ENCODE measurements at places on chromosomes 11 and 22. TPM values are rescaled to one million over a fixed set of nuclear protein-coding genes. Genes with fewer than 3 reads are reported as not detected.

GRCh38 chr11:126704096-126704495, 296.5 kb downstream of the KIRREL3 start:
- no peak for DNase-seq
- no peak overlapping the region for H3K27ac ChIP-seq
- H3K36me3 ChIP-seq = no peaks in the 10 kb centered on the region
- no peak overlapping the region for H3K4me3 ChIP-seq
- H3K4me1 ChIP-seq = no peaks in the 10 kb centered on the region
- H3K27me3 ChIP-seq = no peaks in the 10 kb centered on the region

OR6T1 gene
- total RNA-seq = not detected

DNA sequence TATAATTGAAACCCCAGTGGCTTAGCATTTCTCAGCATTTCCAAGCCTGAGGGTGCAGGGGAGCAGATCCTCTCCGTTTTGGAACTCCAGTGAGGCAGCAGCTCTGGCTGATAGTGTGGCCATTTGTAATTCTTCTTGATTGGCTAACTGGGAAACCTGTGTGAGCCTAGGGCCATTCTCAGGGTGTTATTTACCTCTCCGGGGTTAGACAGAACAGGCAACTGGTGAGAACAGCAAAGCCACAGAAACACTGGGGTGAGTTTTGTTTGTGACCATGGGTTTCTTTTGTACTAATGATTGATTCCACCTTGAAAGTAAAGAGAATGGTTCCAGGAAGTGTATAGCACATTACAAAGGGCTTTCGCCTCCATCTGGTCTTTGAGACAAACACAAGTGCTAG, 2.4 kb upstream of the OR4X2 start:
- H3K36me3 ChIP-seq = no peaks in the 10 kb centered on the region
- DNase-seq = no peak
- H3K4me3 ChIP-seq = no peak overlapping the region

OR52K1 gene
- not detected for total RNA-seq

DNA sequence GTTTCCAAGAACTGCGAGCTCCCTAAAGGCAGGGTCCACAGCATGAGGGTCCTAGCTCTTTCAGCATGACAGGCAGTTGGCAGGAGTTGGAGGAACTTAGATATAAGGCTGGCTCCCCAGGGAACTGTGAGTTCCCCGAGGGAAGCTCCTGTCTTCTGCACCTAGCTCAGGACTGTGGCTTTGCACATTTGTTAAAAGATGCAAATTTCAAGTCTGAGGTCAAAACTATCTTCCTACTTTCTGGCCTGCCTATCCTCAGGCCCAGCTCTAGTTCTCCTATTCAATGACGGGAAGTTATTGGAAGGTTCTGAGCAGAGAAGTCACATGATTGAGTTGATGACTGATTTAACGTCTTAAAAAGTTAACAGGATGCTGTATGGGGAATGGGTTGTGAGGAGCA, 11.7 kb upstream of the UCP3 start:
- DNase-seq = no peak
- peak overlapping the region; percentile 91 for H3K27ac ChIP-seq
- peaks cover 6% of the 10 kb centered on the region for H3K36me3 ChIP-seq
- H3K4me3 ChIP-seq = no peak overlapping the region

DNA sequence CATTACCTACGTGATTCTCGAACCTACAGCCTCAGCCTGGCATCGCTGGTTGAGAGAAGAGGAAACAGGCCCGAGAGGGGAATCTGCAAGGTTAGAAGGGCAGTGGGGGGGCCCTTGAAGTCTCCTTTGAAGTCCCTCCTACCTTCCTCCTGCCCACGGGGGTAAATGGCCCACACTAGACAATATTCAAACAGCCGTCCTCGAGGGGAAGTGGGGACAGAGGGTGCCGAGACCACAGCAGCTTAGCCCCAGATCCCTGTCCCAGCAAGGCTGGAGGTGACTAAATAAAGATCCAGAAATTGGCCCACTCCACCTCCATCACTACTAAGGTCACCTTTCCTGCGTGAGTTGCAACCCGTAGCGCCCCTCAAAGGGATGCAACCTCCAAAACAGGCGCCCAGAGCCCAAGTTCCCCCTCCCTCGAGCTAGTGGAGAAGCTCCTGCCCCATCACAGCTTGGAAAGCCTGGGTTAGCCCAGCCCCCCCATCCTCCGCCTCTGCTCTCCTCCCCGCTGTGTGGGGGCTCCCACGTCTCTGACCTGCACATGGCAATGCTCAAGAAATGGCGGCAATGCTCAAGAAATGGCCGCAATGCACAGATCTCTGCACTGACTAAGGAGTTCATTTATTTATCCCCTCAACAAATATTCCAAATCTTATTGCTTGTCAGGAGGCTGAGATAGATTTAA, 788 bp upstream of the RASL10A start:
- no peaks in the 10 kb centered on the region for H3K27me3 ChIP-seq
- DNase-seq = no peak
- H3K27ac ChIP-seq = no peak overlapping the region
- H3K4me1 ChIP-seq = no peaks in the 10 kb centered on the region

- no peaks in the 10 kb centered on the region for H3K36me3 ChIP-seq
- H3K27me3 ChIP-seq = no peaks in the 10 kb centered on the region
- no peak overlapping the region for H3K27ac ChIP-seq
- DNase-seq = no peak
Observed at GRCh38 chr22:37267135-37267587, 15.1 kb upstream of the CYTH4 start.

- no peak for DNase-seq
- peaks cover 10% of the 10 kb centered on the region for H3K4me1 ChIP-seq
- no peaks in the 10 kb centered on the region for H3K36me3 ChIP-seq
- no peak overlapping the region for H3K27ac ChIP-seq
Observed at GRCh38 chr11:75246006-75246670, 5.6 kb downstream of the TPBGL start.

OR51B2 gene
- total RNA-seq = not detected

GRCh38 chr11:134762248-134763029, 350.4 kb upstream of the B3GAT1 start:
- H3K27ac ChIP-seq = no peak overlapping the region
- no peaks in the 10 kb centered on the region for H3K36me3 ChIP-seq
- no peaks in the 10 kb centered on the region for H3K27me3 ChIP-seq
- DNase-seq = peak; percentile 23
- H3K4me1 ChIP-seq = no peaks in the 10 kb centered on the region
- H3K4me3 ChIP-seq = peak overlapping the region; percentile 21

DNA sequence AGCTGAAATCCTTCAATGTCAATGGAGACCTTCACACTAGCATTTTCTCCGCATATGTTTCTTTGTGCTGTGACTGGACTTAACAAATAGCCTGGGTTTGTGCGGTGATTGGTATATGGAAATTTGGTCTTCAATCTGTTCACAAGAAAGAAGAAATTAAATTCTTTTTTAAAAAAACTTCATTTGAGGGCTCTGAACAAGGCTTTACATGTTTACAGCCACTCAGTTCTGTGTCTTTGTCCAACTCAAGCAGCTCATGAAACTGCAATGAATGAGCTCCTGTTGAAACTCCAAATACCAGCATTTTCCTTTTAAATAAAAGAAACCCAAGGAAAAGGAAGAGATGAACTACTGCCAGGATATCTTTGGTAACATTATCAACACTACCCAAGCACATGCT, 57.3 kb downstream of the PIK3C2A start:
- H3K4me3 ChIP-seq = no peak overlapping the region
- H3K36me3 ChIP-seq = no peaks in the 10 kb centered on the region
- no peaks in the 10 kb centered on the region for H3K27me3 ChIP-seq
- H3K27ac ChIP-seq = peak overlapping the region; percentile 39

DNA sequence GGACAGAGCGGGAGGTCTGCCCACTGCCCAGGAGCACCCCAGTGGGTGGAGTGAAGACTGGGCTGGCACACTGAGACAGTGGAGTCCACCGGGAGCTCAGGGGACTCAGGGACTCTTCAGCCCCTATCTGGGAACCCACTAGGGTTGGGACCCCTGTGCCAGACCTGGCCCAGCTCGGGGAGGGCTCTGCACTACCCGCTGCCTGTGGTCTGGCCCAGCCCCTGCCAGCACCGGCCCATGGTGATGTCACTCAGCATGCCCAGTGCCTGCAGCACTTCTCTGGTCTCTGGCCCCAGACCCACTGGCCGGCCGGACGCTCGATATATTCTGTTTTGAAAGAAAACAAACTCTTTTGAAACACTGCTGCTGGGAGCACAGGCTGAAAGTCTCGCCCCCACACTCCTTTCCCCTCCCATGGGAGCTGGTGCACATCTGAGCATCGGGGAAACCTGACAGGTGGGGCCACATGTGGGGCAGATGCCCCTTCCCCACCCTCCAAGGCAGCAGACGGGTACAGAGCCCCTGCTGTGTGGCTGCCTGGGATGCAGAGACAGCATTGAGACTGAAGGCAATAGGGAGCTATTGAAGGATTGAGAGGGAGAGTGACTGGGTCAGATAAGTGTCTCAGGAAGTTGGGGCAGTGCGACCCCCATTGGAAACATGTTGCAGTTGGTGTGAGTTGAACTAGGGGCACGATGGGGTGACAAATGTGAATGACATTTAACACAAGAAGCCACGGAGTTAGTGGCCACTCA, 62.9 kb downstream of the MYEOV start:
- no peaks in the 10 kb centered on the region for H3K4me1 ChIP-seq
- DNase-seq = peak; percentile 47
- no peaks in the 10 kb centered on the region for H3K27me3 ChIP-seq
- no peaks in the 10 kb centered on the region for H3K36me3 ChIP-seq

FAM227A gene
- total RNA-seq = 1.1 TPM

DNA sequence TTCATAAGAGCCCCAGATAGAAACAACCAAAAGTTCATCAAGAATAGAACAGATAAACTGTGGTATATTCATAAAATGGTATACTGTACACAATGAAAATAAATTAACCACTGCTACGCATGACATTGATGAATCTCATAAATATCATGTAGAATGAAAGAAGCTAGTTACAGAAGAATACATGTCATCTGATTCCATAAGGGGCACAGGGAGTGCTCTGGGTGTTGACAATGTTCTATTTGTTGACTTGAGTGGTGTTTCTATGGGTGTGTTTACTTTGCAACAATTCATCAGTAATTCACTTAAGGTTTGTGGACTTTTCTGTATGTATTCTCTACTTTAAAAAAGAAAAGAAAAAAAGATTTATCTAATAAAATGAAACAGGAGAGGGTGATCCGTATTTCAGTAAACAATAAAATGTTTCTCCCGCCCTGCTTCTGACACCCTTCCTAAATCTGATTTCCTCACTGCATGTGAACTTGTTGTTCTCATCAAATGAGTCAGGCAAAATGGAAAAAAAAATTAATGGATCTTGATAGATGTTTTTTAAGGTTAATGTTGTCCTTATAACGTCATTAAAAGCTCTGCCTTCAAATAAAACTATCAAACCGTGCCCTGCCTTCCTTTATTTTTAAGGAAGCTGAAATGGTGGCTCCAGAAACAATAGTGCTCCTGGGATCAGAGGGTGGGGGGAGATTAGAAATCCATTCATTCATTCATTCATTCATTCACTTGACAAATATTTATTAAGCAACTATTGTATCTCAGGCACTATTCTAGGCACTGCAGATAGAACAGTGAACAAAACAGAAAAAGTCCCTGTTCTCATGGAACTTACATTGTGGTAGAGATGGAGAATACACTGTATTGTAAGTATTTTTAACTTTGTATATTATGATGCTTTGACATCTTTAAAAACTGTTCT, 77.2 kb upstream of the CD44 start:
- H3K4me3 ChIP-seq = no peak overlapping the region
- H3K27ac ChIP-seq = no peak overlapping the region
- no peak for DNase-seq
- no peaks in the 10 kb centered on the region for H3K27me3 ChIP-seq
- H3K36me3 ChIP-seq = no peaks in the 10 kb centered on the region
- no peaks in the 10 kb centered on the region for H3K4me1 ChIP-seq

DNA sequence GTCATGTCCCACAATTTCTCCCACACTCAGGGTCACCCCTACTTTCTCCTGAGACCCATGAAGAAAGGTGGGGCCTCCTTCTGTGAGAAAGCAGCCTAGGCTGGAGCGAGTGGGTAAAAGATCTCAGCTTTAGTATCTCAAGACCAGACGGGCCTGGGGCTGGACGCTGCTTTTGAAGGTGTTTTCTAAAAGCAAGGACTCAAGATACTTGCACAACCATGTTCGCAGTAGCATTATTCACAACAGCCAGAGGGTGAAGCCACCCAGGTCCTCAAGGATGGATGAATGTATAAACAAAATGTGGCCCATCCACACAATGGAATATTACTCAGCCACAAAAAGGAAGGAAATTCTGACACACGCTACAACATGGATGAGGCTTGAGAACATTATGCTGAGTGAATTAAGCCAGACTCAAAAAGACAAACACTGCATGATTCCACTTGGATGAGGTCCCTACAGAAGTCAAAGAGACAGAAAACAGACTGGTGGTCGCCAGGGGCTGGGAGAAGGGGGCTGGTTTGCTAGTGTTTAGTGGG, 10.6 kb downstream of the SHANK2 start:
- no peak for DNase-seq
- H3K4me1 ChIP-seq = no peaks in the 10 kb centered on the region
- no peak overlapping the region for H3K4me3 ChIP-seq
- H3K27ac ChIP-seq = no peak overlapping the region
- H3K36me3 ChIP-seq = no peaks in the 10 kb centered on the region
- no peaks in the 10 kb centered on the region for H3K27me3 ChIP-seq

DNA sequence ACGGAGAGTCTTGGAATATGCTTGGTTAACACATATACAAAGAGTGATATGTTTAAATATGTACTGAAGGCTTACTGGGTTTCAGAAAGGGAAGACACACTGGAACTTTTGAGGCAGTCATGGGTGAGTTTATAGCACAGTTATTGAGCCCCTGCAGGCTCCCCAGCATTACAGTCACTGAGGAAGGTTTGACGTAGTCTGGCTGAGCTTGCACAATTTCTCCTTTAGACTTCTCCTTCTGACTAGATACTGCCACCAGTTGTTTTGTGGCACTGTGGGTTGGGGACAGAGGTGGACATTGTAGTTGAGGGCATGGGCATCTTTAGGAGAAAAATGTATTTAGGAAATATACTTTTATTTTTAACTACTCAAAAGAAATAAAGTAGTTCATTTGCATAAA, 285.4 kb downstream of the C11orf87 start:
- no peak overlapping the region for H3K4me3 ChIP-seq
- H3K36me3 ChIP-seq = no peaks in the 10 kb centered on the region
- no peaks in the 10 kb centered on the region for H3K4me1 ChIP-seq

HOATZ gene
- total RNA-seq = not detected

GRCh38 chr22:39090426-39091064, 6.5 kb upstream of the APOBEC3H start:
- DNase-seq = no peak
- H3K27ac ChIP-seq = no peak overlapping the region
- no peaks in the 10 kb centered on the region for H3K4me1 ChIP-seq

GRCh38 chr11:129018991-129019390, 76.3 kb upstream of the TP53AIP1 start:
- no peaks in the 10 kb centered on the region for H3K36me3 ChIP-seq
- no peaks in the 10 kb centered on the region for H3K4me1 ChIP-seq
- no peak for DNase-seq
- H3K27me3 ChIP-seq = no peaks in the 10 kb centered on the region
